Spinal cord (tissue), 10 donors: ENCODE measurements at places on chromosomes 11 and 22.
A peak's percentile ranks its signal among the peaks of the same experiment; 100 is the strongest.

DNA sequence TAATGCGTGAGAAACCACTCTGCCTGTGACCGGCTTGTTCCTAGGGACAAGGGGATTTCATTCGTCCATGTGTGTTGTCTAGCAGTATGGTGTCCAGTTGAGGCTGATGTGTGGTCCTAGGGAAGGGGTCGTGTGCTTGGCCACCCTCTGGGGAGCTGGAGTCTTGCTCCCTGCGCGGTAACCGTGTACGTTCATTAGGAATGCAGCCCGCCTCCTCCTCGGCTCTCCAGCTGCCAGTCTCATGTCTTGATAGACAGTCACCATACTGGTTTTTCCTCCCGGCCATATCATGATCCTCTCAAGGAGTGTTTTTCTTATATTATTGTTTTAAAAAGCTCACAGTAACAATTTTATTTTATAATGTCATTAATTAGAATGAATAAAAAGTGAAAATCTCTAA lies 5.9 kb downstream of the CTTN start:
- H3K27ac ChIP-seq, result no peak overlapping the region
- peaks cover 14% of the 10 kb centered on the region for H3K4me1 ChIP-seq
- H3K36me3 ChIP-seq, result peaks cover 41% of the 10 kb centered on the region
- no peak overlapping the region for H3K4me3 ChIP-seq

GRCh38 chr11:8765294-8765693 lies 82.7 kb downstream of the RPL27A start:
- H3K4me3 ChIP-seq, result no peak overlapping the region
- H3K4me1 ChIP-seq, result peaks cover 27% of the 10 kb centered on the region

GRCh38 chr11:116065986-116066385 lies 561.8 kb upstream of the CADM1 start:
- peaks cover 25% of the 10 kb centered on the region for H3K4me1 ChIP-seq
- no peak for DNase-seq
- no peak overlapping the region for H3K4me3 ChIP-seq
- no peak overlapping the region for H3K27ac ChIP-seq
- peaks cover 2% of the 10 kb centered on the region for H3K27me3 ChIP-seq
- no peaks in the 10 kb centered on the region for H3K36me3 ChIP-seq

- DNase-seq, result no peak
- no peaks in the 10 kb centered on the region for H3K36me3 ChIP-seq
- H3K4me1 ChIP-seq, result no peaks in the 10 kb centered on the region
- H3K4me3 ChIP-seq, result no peak overlapping the region
- no peak overlapping the region for H3K27ac ChIP-seq
Observed at GRCh38 chr11:120307476-120307875, 17.6 kb upstream of the TLCD5 start.

DNA sequence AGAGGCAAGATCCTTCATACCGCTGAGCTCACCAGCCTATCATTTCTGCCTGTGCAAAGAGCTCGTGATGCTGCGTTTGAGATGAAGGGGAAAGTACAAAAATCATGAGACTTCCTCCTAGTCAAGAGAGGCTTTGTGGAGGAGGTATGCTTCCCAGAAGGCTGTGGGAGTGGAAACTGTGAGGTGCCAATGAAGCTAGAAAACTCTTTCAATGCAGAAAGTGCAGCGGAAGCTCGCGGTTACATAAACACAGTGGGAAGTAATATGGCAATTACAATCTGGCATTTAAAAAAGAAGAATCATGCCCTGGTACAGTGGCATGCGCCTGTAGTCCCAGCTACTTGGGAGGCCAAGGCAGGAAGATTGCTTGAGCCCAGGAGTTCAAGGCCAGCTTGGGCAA lies 134.8 kb downstream of the EHF start:
- no peak for DNase-seq
- no peaks in the 10 kb centered on the region for H3K27me3 ChIP-seq
- no peak overlapping the region for H3K27ac ChIP-seq
- no peak overlapping the region for H3K4me3 ChIP-seq
- no peaks in the 10 kb centered on the region for H3K36me3 ChIP-seq

- H3K27ac ChIP-seq, result no peak overlapping the region
- no peak for DNase-seq
- peaks cover 59% of the 10 kb centered on the region for H3K36me3 ChIP-seq
Observed at GRCh38 chr22:27984001-27984695, 65.1 kb upstream of the PITPNB start.

- no peak for DNase-seq
- H3K27me3 ChIP-seq, result no peaks in the 10 kb centered on the region
- no peaks in the 10 kb centered on the region for H3K4me1 ChIP-seq
Observed at GRCh38 chr11:85052636-85053035, 574.5 kb downstream of the DLG2 start.

GRCh38 chr22:50045211-50046018 lies 12.7 kb downstream of the TTLL8 start:
- H3K36me3 ChIP-seq, result no peaks in the 10 kb centered on the region
- no peak overlapping the region for H3K27ac ChIP-seq
- DNase-seq, result no peak
- H3K4me3 ChIP-seq, result no peak overlapping the region
- H3K4me1 ChIP-seq, result no peaks in the 10 kb centered on the region
- H3K27me3 ChIP-seq, result no peaks in the 10 kb centered on the region

GRCh38 chr22:20783844-20784723 lies 10.2 kb downstream of the SERPIND1 start:
- no peak overlapping the region for H3K4me3 ChIP-seq
- no peaks in the 10 kb centered on the region for H3K27me3 ChIP-seq
- no peaks in the 10 kb centered on the region for H3K4me1 ChIP-seq
- H3K27ac ChIP-seq, result no peak overlapping the region
- DNase-seq, result peak; percentile 18

- no peaks in the 10 kb centered on the region for H3K27me3 ChIP-seq
- peaks cover 30% of the 10 kb centered on the region for H3K36me3 ChIP-seq
- no peak overlapping the region for H3K27ac ChIP-seq
- DNase-seq, result no peak
- no peak overlapping the region for H3K4me3 ChIP-seq
- H3K4me1 ChIP-seq, result no peaks in the 10 kb centered on the region
Observed at GRCh38 chr11:221998-222789, 13.9 kb downstream of the SIRT3 start.

DNA sequence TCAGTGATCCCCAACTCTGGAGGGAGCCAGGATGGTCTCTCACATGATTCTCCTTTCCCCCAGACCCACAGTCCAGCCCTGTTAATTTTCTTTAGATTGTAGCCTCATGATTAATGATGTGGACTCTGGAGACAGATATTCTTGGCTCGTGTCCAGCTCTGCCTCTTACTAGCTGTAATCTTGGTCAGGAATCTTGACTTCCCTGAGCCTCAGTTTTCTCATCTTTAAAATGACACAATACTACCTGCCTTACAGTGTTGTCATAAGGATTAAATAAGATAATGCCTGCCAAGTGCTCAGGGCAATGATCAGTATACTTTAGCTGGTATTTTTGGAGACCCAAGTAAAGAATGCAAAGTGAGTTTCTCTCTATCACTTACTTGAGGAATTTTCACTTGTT lies 60.0 kb downstream of the SPECC1L start:
- H3K27ac ChIP-seq, result no peak overlapping the region
- H3K27me3 ChIP-seq, result no peaks in the 10 kb centered on the region

DNA sequence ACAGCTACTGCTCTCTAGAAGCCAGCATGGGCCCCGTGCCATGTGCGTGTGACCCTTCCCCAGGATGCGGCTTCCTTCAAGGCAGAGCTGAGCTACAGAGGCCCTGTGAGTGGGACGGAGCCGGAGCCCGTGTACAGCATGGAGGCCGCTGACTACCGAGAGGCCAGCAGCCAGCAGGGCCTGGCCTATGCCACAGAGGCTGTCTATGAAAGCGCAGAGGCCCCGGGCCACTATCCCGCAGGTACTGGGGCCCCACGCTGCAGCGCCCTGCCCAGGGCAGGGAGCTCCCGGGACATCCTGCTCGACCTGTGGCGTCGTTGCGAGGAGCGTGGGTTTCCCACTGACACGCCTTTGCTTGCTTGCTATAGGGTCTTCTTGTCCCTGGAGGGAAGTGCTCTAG lies 34.7 kb downstream of the CTTN start:
- H3K27ac ChIP-seq, result no peak overlapping the region
- no peaks in the 10 kb centered on the region for H3K27me3 ChIP-seq
- no peak for DNase-seq
- H3K4me1 ChIP-seq, result no peaks in the 10 kb centered on the region

DNA sequence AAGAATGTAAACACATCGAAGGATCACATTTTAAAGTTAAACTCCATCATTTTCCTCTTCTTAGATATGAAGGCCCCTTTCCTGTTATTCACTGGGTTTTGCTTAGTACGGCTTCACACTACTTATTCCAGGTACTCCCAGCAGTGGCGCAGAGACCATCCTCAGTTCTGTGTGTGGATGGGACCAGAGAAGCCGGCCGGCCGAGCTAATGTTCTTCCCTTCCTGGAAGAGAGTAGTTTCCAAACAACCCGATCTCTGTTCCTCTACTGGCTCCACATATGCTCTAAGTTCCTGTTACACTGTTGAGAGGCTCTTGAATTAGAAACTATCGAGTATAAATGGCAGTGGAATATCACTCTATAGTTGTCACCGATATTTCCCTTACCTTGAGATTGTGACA lies 684 bp upstream of the NFRKB start:
- no peaks in the 10 kb centered on the region for H3K27me3 ChIP-seq
- H3K27ac ChIP-seq, result peak overlapping the region; percentile 70
- H3K36me3 ChIP-seq, result no peaks in the 10 kb centered on the region

GRCh38 chr11:7538031-7538430 lies 24.2 kb downstream of the PPFIBP2 start:
- H3K27me3 ChIP-seq, result peaks cover 3% of the 10 kb centered on the region
- no peak for DNase-seq
- no peaks in the 10 kb centered on the region for H3K36me3 ChIP-seq
- H3K4me3 ChIP-seq, result no peak overlapping the region
- H3K27ac ChIP-seq, result no peak overlapping the region

DNA sequence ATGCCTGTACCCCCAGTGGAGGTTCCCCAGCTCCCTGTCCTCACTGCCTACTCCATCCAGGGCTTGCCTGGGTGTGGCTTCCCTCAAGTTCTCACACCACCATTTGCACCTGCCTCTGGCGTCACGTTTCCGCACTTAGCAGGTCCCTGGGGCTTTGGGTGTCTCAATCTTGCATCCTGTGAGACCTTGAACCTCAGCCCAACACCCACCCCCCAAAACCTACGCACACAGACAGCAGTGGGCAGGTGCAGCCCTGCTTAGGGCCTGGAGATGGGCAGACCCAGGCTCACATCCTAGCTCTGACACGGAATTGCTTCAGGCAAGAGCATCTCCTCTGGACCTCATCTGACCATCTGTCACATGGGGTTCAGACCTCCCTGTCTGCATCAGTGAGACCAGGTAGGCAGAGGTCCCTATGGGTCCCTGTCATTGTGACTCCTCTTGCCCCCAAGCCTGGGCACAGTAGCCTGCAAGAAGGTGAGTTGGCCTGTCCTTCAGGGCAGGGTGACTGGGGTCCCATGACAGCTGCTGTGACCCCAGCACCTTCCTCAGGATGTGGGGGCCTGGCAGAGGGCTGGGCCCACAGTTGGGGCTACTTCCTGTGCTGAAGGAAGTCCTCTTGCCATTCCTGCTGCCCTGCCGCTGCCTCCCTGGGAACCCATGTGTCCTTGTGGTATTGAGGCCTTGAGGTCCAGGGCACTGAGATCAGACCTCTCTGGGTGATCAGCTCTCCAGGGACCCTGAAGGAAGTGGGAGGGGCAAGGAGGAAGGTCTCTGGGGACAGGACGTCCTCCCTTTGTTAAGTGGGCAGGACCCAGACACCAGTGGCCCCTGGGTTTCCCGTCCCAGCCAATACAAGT lies 2.0 kb downstream of the SIPA1 start:
- no peak for DNase-seq
- no peaks in the 10 kb centered on the region for H3K27me3 ChIP-seq
- peaks cover 60% of the 10 kb centered on the region for H3K36me3 ChIP-seq
- H3K4me3 ChIP-seq, result peak overlapping the region; percentile 5
